ENCODE measurements at places on chromosomes 4 and X.

GRCh38 chr4:128570387-128570975 is 239.0 kb upstream of the JADE1 start:
- no peak for DNase-seq

- DNase-seq = no peak
These were observed 614.4 kb upstream of the INTU start for GRCh38 chr4:127018381-127018780.

DNA sequence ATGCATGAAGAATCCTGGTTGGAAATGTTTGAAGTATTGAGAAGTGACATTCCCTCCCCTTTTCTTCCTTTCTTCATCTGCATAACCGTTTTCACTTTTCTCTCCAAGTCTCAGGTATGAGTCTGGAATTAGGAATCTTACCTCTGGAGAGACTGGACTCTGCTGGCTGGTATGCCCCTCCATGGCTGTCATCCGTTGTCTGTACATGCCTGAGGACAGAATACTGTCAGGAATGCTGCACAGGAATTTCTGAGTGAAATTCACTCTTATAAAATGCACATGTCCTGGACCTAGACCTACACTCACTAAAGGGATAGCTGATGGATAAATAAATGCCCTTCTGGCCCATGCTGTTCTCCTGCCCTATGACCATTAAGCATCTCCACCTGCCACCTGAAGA is 179.5 kb downstream of the MSN start:
- no peak for DNase-seq

DNA sequence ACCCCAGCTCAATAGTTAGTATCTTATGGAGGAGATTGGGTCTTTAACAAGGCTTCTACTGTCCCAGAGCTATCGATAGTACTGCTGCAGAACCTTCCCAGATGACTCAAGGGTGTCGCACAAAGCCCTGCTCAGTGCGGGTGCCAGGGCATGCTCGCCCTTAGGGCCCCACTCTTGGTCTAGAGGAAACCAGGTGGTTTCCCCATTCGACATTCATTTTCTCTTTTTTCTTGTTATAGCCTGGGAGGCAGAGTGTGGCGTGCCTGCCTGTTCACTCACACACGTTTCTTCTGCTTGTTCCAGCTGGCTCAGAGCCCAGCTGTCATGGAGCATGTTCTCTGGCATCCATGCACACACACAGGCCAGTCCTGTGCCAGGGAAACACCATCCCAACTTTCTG is 144.5 kb downstream of the SMIM20 start:
- DNase-seq = peak; percentile 69

DNA sequence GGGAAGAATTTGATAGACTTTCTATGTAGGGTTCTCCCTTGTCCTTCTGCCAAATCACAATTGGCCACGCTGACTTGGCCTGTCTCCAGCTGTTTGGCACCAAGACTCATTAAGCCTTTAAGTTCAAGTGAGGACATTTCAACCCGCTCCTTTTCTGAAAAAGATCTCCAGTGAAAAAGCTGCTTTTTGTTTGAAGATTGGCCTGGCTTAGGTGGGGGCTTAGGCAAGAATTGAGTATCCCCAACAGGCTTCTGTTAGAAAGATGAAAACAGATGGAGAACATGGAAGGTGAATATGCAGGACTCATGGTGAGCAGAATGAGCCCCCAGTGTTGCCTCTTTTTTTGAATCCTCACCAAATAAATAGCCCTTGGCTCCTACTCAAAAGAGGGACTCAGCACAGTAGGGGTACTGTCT is 28.5 kb upstream of the LIMCH1 start:
- DNase-seq = no peak

DNA sequence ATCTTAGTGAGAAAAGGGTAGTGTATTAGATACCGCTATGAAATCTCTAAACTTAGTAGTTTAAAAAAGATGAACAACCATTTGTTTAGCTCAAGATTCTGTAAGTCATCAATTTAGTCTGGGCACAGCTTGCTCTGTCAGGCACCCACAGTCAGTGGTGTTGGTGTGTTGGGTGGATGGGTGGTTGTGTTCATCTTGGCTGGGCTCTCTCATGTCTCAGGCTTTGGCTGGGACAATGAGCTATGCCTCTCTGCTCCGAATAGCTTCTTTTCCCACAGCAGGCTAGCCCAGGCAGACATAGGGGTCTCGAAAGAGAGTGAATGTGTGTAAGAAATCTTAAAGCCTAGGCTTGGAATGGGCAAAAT is 127.0 kb upstream of the GATB start:
- DNase-seq = no peak

GRCh38 chr4:183413234-183414200 is 30.9 kb upstream of the CDKN2AIP start:
- no peak for DNase-seq

GRCh38 chr4:141127884-141128283 is 5.4 kb downstream of the RNF150 start:
- no peak for DNase-seq

GRCh38 chr4:3189459-3189858 is 59.5 kb upstream of the MSANTD1 start:
- DNase-seq = no peak

DNA sequence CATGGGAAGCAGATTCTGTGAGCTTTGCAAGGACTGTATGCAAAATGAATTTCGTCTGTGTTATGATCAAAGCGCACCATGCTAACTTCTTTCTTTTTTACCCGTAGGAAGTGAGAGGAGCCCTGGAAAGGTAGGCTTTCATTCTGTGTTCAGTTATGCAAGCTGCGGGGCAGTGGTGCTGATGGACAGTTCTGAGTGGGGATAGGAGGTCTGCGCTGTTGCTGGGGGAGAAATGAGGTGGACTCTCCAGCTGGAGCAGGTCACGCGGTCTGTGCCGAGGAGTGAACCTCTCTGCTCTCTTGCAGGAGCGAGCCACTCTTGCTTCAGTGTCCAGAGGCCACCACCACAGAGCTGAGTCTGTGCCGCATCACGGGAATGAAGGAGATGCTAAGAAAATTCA is 4.5 kb downstream of the TRIML1 start:
- DNase-seq = no peak

GRCh38 chrX:115561605-115562479 is 868 bp downstream of the PLS3 start:
- peak; percentile 77 for DNase-seq

- DNase-seq = no peak
These were observed 180.4 kb downstream of the NR3C2 start for GRCh38 chr4:148261848-148262247.

GRCh38 chr4:119659576-119659975 is 31.0 kb upstream of the PDE5A start:
- DNase-seq = no peak

DNA sequence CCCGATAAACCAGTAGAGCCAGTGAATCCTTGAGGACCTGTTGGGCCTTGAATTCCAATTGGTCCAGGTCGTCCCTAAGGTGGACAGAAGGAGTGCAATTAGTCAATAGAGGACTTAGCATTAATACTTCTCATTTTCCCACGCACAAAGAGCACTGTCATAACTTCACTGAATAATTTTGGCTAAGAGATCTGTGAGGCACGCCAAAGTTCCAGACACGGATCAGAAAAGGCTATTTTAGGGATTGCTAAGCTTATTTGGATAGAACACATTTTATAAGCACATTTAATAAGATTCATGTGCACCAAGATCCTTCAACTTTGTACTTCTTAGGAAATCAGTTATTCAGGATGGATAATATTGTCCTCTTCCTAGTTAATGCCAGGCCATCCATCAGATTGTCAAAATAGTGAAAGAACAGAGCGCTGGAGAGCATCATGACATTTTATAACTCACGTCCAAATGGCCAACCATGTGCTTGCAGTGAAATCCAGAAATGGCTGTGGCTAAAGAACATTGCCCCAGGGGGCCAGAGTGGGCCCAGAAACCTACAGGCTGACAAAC is 129.8 kb downstream of the ATG4A start:
- DNase-seq = no peak

GRCh38 chr4:158722291-158722916 is 792 bp downstream of the PPID start:
- peak; percentile 52 for DNase-seq

DNA sequence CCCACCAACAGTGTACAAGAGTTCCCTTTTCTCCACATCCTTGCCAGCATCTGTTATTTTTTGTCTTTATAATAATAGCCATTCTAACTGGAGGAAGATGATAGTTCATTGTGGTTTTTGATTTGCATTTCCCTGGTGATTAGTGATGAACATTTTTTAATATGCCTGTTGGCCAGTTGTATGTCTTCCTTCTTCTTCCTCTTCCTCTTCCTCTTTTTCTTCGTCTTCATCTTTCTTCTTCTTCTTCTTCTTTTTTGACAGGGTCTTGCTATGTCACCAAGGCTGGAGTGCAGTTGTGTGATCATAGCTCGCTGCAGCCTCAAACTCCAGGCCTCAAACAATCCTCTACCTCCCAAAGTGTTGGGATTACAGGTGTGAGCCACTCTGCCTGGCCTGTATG is 87.4 kb downstream of the CCDC160 start:
- DNase-seq = no peak

DNA sequence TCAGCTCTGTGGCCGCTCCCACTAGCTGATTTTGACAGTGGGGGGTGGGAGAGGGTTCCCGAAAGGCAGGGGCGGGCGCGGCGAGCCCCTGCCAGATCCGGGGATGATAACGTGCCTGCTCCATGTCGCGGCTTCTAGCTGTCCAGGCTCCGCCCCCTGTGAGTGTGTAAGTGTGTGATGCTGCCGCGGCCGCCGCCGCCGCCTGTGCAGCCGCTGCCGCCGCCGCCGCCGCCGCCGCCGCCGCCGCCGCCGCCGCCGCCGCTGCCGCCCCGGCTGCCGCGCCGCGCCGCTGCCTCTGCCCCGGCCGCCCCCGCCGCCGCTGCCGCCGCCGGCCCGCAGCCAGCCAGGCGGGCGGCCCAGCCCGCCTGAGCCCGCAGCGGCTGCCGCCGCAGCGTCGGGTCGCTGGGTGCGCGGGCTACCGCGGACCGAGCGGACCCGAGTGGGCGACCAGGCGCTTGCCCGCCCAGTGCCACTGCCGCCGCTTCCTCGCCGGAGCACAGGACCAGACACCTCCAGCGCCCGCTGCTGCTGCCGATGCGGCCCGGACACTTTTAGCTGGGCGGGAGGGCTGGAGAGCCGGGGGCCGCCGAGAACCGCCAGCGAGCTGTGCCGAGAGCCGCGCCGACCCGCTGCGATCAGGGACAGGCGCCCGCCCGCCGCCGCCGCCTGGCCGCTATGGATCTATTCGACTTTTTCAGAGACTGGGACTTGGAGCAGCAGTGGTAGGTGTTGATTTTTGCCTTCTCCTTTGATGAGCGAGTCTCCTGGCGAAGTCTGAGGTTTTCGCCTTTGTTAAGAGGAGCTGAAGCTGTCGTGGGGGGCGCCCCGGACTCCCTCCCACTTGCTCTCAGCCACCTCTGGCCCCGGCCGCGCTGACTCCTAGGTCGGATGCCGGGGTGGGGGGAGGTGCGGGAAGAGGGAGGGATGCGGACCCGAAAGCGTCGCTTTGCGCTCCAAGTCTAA is at the start of gene AFF2:
TSS of gene AFF2 (plus strand) at position 195 of the 963 bp plus-strand sequence. CDS start at position 676, 481 bp downstream.
- DNase-seq = peak; percentile 54

DNA sequence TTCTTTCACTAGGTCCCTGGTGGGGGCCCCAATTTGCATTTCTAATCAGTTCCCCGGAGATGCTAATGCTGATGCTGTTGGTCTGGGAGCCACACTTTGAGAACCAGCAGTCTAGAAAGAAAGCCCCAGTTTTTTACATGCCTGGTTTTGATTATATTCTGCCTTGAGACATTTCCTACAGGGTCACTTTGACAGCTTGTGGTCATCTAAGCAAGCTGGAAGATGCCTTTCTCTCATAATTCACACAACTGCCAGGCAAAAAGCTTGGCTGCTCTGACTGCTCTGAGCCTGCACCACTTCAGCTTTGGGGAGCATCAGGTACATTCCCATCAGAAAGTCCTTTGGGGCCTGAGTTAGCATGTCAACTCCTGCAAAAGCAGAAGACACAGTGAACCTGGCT is 5.9 kb upstream of the PLAC1 start:
- no peak for DNase-seq

GRCh38 chrX:3638280-3638873 is 75.1 kb downstream of the PRKX start:
- peak; percentile 57 for DNase-seq

DNA sequence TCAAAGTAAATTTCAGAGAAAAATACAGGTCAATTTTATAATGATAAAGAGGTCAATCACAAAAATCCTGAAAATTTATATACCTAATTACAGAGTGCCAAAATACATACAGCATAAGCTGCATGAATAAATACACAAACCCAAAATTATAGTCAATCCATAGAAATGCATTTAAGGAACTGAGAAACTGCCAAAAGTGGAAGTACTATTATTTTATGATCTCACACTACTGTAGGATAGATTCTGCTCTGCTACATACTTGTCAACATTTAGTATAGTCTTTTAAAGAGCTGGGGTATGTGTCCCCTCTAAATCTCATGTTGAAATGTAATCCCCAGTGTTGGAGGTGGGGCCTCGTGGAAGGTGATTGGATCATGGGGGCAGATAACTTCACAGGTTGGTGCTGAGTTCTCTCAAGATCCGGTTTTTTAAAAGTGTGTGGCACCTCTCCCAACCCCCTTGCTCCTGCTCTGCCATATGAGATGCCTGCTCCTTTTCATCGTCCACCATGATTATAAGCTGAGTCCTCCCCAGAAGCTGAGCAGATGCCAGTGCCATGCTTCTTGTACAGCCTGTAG is 31.8 kb downstream of the CHIC2 start:
- no peak for DNase-seq

- no peak for DNase-seq
These were observed 261.2 kb downstream of the CBLL2 start for GRCh38 chrX:22533898-22534297.

- DNase-seq = peak; percentile 19
These were observed 145.7 kb downstream of the RAPGEF2 start for GRCh38 chr4:159248384-159249178.

DNA sequence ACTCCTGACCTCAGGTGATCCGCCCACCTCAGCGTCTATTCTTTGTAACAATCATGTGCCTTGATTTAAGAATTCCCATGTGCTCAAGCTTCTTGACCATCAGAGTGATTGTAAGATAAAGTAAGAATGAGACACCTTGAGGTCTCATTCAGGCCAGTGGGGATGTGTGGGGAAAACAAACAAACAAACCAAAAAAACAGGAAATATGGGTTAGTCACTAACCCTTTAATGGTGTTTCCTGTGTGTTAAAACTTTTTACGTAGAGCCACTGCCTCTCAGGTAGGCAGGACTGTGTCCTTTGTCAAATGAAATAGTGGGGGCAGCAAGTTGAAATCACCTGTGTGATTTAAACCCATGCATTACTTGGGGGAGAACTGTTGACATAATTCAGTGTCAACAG is 91.5 kb upstream of the DHRSX start:
- no peak for DNase-seq

DNA sequence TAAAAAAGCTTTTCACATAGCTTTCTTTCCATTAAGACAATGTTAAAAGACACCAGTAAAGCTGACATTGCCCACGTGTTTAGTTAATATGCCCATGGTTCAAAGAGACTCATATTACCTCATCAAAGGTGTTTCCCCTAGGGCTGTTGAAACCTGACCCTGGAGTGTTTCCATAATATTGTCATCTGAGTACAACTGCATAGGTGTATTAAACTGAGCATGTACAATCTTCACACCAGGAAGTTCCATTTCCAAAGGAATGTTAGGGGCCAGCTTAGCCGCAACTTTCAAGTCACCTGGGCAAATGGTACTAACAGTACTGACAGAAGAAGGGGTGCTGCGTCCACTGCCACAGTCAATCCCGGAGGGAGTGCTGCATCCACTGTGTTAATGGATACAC is 27.1 kb downstream of the PDLIM3 start:
- DNase-seq = no peak

Measured in SK-N-SH (cell line).